Left hindlimb (tissue), 1 donor: ENCODE measurements at places on chromosomes 6 and 20.

DNA sequence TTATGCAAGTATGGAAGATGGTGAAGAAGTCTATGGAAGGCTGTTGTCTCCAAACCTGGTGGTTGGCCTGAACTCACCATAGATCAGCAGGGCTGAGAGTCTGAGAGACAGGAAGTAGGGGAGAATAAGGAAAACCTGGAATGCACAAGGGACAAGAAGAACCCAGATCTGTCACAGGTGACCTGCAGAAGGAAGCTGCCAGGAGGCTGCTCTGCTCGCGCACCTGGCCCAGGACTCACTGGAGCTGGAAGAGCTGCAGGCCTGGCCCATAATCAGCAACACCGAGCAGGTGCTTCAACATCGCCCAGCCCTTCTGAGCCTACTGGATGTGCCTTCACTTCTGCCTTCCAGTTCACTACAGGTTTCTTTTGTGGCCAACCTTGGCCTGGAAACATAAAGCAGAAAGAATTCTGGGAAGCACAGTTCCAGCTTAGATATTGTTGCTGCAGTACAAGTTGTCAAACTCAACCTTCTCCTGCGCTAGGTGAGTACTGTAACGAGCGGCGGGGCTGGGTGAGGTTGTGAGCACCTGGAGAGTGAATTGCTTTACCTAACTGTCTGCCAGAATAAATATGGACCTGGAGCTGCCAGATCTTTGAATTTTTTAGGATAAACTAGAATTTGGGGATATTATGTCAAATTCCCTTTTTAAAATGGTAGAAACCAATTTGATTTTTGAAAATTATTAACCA lies 82.4 kb downstream of the CDH26 start:
- DNase-seq = no peak

- DNase-seq = no peak
These were observed 28.3 kb downstream of the RNASET2 start for GRCh38 chr6:166927935-166928643.

DNA sequence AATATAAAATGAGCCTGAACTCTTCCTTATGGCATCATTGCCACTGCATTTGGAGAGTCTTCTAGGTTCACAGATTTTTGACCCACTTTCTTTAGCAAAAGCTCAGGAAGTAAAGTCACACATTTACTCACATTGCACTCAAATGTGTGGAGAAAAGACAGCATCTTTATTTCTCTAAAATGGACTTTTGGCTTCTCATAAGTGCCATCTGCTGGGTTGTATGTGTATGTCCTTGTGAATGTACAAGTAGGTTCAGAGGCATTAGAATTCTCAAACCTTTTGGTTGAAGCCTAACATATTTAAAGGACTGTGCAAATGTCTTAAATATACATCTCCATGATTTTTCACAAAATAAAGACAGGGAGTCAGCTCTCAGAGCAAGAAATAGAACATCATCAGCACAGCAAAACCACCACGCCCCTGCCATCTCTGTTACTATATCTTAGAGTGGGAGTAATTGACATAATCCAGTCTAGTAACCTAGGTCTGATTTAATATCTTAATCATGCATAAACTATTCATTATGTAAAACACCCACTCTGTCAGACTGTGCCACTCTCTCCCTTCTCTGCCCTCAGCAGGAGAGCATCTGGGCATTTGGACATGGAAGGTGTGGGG lies 42.2 kb upstream of the SPTLC3 start:
- no peak for DNase-seq

DNA sequence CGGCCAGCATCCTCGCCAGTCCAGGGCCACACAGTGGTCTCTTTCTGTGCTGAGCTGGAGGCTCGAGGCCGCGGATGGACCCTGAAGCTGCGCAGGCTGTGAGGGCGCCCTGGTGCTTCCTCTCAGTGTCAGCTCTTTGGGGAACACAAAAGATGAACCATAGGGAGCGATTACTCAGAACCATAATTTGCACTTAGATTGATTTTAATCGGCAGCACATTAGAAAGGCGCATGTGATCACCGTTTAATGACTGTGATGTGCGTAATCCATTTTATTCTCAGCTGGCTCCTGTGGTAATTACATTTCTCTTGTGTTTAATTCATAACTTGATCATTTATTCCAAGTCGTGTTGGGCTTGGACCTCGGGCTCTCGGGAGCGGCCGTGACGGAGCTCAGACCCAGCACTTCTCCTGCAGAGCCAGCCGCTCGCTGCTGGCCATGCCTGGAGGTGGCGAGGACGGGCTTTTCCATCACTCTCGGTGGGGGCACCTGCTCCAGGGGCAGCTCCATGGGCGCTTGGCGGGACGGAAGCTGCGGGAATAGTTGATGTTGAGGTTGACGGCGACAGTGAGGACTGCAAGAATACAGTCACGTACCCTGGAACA lies 25.6 kb upstream of the NTSR1 start:
- no peak for DNase-seq

DNA sequence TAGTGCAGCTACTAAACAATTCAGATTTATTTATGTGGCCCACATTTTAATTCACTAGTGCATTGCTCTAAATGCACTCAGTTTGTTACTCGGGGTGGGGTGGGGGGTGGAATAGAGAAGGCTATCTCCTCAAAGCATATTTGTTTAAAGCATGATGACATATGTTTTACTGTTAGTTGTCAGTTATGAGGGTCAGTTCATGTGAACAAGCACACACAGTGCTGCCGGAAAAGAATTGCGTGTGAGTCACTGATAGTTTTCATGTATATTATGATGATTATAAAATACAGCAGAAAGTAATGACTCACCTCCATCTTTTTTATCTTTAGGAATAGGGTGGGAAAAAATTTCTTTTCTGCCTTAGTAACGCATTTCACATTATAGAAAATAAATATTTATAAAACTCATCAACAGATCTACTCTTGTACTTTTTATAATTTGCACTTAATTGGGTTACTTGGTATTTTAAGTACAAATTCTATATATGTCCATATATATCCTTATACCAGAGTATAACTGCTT lies 42.2 kb upstream of the STXBP5 start:
- no peak for DNase-seq
